ENCODE measurements at places on chromosomes 5 and 9.
A peak's percentile ranks its signal among the peaks of the same experiment; 100 is the strongest.

DNA sequence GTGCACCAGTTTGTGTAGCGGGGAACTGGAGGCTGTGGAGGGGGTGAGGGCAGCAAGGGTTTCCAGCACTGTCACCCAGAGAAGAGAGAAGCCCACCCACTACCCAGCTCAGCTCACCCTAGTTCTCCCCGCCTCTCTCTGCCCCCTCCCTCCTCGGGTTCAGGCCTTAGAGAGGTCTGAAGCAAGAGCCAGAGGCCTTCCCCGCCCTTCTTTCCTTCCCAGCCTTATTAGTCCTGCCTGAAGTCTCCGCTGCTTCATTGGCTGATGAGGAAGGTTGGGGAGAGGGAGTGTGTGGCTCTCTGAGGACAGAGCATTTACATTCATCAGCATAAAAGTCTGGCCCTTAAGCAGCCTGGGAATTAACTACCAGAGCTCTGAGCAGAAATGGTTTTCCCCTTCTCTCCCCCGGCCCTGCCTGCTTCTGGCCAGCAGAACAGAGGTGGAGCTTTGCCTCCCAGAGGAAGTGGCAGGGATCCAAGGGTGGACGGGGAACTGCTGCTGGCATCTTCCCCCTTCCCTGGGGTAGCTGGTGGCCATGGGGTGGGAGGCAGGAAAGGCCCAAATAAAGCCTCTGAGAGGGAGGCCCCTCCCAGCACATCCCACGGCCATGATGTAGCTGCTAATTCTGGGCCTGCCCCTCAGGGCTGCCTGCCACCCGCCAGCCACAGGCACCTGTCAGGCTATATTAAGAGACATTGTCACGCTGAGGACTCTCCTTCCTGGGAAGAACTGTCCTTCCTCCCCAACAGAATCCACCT lies 4.1 kb downstream of the DNAJB5 start:
- no peak for DNase-seq

GRCh38 chr9:133979273-133979920 lies 12.7 kb downstream of the VAV2 start:
- DNase-seq, result no peak

GRCh38 chr9:21789541-21790037 lies 12.8 kb upstream of the MTAP start:
- DNase-seq, result peak; percentile 71

DNA sequence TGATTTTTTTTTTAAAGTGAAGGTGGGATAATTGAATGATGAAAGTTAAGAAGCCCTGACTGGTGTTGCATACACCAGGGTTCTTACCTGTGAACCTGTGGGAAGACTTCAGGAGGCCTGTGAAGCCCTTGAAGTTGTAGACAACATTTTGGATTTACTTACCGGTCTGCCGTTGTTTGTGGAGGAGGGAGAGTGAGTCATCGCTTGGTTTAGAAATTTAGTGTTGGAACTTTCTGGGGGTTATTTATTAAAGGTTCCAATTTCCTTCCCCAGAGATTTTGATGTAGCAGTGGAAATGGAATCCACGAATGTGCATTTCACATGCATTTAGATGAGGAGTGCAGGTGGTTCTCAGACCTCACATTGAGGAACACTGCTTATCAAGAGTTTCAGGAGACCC lies 49.6 kb downstream of the ARHGAP26 start:
- DNase-seq, result no peak

- no peak for DNase-seq
Measured at GRCh38 chr5:97874491-97874890, 691.4 kb upstream of the RIOK2 start.

- no peak for DNase-seq
Measured at GRCh38 chr5:135223891-135224625, 175.0 kb downstream of the MACROH2A1 start.

GRCh38 chr9:115668521-115668920 lies 485.1 kb upstream of the PAPPA start:
- DNase-seq, result no peak

DNA sequence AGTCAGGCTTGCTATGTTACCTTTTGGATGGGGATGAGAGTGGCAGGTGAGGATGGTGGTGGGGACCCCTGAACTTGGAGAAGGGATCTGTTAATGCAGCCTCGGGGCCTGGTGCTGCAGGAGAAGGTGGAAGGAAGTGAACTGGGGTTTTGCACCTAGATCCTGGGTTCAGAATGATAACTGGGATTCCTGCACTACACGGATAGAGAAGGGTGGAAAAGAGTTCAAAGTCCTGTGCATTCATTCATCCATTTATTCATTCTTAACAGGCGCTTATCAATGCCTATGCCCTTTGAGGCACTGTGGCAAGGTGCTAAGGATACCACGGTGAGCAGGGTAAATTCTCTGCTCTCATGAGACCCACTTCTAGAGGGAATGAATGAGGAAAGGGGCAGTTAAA lies 41.7 kb upstream of the TJP2 start:
- DNase-seq, result no peak

DNA sequence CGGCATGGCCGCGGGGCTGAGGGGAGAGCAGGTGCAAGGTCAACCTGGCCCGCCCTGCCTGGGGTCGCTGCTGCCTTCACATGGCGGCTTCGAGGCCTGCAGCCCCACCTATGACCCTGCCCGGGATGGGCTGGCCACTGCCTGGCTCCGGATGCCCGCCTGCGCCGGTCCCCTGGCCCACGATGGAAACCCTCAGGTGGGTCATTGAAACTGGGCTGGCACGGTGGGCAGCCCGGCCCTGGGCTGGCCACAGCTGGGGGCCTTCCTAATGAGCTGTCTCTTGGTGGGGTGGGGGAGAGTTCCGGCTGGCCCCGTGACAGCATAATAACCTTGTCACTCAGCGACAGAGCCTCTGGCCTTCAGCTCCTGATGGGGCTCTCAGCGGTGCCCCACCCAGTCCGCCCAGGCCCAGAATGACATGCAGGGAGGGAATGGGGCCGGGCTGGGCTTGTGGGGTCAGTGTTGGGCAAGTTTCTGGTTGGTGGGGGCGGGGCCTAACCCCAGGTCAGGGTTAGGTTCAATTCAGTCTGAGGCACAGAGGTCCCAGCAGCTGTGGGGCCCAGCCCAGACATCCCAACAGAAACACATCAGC lies at the start of gene CCDC187:
Gene CCDC187 (minus strand): TSS at position 270 of the 592 bp plus-strand sequence. CDS start 264 bp downstream, at position 6.
- no peak for DNase-seq

DNA sequence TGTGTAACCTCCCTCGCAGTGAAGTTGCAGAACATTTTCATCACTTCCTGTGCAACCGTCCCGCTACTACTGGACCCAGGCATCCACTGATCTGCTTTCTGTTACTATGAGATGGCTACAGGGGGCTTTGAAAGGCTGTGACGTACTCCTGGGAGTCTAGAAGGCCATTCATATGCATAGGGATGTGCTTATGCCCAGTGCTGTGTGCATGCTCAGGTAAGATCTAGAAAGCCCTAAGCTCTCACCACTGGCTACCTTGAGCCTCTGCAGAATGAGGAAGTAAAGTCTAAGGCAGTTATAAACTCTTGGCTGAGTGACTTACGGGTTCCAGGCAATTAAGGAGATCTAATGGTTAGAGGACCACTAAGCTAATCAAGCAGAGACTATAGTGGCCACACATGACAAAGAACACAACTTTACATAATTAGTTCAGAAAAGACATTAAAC lies 11.8 kb downstream of the HNRNPAB start:
- DNase-seq, result no peak

DNA sequence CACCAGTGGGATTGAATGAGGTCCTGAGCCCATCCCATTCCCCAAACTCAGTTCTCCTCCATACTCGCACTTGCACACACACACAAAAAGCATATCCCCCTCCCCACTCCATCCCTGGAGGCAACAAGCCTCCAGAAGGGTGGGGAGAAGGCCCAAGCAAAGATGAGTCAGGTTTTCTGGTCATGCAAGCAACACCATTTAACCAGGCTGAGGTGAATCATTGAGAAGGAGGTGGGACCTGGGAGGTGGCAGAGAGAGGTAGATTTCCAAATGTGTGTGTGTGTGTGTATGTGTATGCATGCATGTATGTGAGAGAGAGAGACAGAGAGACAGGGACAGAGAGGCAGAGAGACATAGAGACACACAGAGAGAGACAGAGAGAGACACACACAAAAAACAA lies 185.2 kb upstream of the TRIM32 start:
- DNase-seq, result no peak

DNA sequence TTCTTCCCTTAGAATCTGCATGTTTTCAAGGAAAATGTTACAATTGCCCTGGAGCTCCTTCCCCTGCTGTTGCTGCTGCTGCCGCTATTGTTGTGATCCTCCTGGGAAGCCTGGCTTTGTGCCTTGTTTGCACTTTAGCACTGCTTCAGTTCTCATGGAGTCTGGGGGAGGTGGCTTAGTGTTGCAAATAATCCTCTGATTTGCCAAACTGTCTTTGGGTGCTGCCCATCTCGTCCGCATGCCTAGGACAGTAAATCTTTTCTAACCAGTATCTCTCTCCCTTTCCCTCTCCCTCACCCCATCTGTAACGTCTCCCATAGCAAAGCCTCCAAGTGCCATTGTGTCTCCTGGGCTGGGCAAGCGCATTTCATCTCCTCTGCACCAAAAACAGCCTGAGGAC lies 30.3 kb downstream of the FAM240B start:
- no peak for DNase-seq

DNA sequence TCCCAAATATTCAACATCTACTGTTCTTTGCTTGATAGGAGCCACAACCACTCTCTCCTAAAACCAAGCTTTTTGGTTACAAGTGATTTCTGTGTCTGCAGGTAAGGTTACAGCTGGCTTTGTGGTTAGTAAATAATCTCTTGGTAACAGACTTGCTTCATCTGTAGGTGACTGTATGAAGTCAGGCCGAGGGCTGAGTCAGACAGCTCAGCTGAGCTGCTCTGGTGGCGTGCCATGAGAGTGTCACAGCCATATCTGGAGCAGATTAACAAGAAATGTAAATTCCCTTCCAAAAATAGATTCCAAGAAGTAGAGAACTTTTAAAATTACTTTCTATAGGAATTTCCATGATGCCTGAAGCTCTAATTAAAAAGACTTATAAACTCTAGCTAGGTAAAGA lies 23.7 kb upstream of the TAS2R1 start:
- DNase-seq, result no peak

DNA sequence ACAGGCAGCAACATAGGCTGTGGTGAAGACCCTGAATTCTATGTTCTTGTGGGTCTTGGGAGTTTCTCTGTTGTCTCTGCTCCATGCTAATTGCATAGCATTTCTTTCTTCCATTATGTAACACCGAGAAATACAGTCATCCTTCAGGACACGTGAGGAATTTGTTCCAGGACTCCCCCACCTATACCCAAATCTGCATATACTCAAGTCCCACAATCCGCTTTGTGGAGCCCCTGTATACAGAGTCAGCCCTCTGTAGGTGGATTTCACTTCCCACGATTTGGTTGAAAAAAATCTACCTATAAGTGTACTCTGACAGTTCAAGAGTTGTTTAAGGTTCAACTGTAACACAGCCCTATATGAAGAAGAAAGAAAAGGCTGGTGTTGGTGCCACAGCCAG lies 22.1 kb downstream of the ANKRD33B start:
- no peak for DNase-seq

DNA sequence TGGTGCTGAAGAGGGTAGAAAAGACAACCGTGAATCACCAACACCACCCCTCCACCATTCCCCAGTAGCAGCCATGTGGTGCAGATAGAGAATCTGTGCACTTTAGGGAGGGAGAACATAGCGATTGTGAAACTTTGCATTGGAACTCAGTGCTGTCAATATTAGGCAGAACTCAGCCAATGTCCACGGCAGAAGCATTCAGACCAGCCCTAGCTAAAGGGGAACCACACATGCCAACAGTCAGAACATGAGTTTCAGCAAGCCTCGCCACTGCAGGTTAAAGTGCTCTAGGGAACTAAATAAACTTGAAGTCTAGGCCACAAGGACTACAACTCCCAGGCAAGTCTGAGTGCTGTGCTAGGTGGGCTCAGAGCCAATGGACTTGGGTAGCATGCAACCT lies 38.5 kb upstream of the DEPDC1B start:
- DNase-seq, result no peak

DNA sequence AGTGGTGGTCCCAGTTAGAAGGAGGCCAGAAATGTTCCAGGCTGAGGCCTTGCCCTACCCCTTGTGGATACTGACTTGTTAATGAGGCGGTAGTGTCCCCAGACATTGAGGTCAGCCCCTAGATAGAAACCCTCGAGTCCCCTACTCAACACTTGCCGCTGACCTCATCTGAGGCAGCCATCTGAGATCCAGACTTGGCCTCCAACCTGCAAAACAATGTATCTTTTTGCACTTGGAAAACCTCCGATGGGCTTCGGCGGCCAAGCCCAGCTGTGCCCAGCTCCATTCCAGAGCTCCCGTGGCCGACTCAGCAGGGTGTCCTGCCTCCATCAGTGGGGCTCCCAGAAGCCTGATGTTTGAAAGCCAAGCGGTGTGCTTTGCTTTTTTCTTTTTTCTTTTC lies 122.1 kb downstream of the WNK2 start:
- DNase-seq, result no peak

- DNase-seq, result no peak
Measured at GRCh38 chr9:78006734-78007133, 24.9 kb downstream of the GNAQ start.

DNA sequence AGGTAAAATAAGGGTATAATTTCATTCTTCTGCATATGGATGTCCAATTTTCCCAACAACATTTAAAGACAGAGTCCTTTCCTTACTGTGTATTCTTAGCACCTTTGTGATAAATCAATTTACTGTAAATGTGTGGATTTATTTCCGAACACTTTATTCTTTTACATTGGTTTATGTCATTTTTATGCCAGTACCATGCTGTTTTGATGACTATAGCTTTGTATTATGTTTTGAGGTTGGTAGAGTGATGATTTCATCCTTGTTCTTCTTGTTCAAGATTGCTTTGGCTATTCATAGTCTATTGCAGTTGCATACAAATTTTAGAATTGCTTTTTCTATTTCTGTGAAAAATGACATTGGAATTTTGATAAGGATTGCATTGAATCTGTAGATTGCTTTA lies 53.4 kb upstream of the CCDC152 start:
- no peak for DNase-seq
